Fibroblast of the conjunctiva (primary cell): ENCODE measurements at places on chromosomes 12 and 14.

- no peak for DNase-seq
Measured at GRCh38 chr14:67950386-67950785, 130.8 kb downstream of the RAD51B start.

GRCh38 chr12:130667421-130667960 is 48.6 kb downstream of the RIMBP2 start:
- no peak for DNase-seq

DNA sequence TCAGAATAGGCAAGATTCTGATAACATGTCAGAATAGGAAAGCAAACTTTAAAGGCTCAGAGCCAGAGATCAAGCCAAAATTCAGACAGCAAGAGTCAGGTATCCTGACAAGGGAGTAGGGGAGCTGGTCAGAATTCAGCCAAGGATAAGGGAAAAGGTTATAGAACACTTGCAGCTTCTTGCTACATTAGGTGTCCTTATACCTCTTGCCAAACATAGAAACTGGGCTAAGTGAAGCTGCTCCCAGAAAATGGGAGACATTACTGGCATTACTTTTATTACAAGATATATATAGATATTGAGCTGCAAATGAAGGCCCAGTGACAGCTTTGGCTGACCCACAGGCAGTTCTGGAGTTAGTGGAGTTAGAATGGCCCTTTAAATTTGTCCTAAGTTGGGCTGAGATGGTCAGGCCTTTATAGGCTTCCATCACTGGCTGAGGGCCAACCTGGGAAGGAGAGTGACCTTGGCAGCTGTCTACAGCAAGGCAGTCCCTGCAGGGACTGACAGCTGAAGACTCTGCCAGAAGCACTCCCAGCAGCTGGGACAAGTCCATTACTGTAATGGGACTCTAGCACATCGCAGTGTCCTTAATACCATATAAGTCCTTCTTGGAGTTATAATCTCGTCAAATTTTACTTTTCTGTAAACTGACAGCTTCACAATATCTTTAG is 83.0 kb downstream of the LRRC9 start:
- DNase-seq, result no peak

DNA sequence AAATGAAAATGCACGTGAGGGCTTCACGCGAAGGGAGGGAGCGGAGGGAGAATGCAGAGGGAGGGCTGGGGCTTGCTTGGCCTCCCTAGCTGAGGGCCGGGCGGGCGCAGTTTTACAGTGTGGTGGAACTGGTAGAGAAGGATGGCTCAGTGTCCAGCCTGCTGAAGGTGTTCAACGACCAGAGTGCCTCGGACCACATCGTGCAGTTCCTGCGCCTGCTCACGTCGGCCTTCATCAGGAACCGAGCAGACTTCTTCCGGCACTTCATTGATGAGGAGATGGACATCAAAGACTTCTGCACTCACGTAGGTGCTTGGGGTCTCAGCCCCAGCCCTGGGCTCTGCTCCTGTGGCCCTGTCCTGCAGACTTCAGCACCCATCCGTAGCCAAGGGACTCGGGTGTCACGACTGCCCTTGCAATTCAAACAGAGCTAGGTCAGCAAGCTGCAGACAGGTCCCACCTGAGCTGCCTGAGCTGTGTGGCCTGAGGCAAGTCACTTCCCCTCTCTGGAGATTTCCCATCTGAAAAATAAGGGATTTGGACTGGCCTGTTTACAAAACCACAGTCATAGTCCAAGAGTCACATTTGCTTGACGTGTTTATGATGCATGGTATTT is 18.4 kb downstream of the OTUB2 start:
- DNase-seq, result no peak

DNA sequence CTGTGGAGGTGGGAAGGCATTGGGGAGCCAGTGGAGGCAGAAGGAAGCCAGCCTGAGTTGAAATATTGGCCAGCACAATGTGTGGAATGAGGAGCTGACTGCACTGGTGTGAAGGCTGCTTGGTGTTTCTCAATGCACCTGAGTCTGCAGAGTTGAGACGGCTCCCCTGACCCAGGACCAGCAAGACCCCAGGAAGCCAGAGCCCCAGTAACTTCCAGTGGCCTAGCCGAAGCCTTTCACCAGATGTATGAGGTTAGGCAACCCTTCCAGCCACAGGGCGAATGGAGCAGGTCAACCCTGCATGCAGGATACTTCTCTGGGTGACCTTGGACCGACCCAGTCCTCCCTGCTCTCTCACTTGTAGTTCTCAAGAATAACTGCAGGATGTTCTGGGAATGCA is 12.9 kb upstream of the KRT73 start:
- DNase-seq, result no peak

GRCh38 chr14:89649451-89650075 is 232.5 kb upstream of the FOXN3 start:
- DNase-seq, result no peak
